Mucosa of gallbladder (tissue), 1 donor: ENCODE measurements at places on chromosomes 6 and 20.

DNA sequence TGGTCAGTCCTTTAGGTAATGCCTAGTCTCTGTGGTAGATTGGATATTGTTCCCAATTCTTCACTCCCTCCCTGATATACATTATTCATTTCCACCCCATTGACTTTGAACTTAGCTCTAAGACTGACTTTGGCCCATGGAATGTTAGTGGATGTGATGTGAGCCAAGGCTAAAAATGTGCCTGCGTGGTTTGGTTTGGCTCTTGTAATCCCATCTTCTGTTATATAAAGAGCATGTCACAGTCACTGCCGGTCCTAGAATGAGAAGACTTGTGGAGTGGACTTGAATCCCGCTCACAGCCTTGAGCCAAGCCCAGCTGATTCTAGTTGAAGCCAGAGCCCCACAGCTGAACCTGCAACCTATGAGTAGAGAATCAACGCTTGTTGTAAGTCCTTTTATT lies 23.6 kb upstream of the DNAAF9 start:
- DNase-seq, result no peak

DNA sequence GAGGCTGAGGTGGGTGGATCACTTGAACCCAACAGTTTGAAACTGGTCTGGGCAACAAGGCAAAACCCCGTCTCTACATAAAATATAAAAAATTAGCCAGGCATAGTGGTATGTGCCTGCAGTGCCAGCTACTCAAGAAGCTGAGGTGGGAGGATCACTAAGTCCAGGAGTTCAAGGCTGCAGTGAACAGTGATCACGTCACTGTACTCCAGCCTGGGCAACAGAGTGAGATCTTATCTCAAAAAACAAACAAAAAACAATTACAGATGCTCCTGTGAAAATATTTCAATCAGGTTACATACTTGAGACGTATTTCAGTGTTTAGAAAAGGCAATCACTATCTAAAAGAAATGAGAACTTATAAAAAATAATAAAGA lies 33.8 kb downstream of the RANBP9 start:
- DNase-seq, result no peak

DNA sequence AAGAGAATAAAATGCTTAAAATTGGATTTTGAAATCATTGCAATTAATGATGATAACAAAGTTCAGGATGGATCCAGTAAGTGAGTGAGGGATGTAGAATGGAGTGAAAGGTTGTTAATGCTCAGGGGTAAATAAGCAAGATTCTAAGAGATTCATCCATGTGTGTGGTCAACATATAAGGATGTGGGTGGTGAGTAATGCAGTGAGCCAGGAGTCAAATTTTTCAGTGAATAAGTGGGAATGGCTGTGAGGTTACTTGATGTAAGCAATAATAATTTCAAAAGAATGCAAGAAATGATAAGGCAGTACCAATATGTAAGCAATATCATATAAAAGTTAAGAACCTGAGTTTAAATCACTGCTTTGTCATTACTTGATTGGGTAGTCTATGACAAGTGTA lies 207.5 kb upstream of the ADGRB3 start:
- DNase-seq, result no peak

DNA sequence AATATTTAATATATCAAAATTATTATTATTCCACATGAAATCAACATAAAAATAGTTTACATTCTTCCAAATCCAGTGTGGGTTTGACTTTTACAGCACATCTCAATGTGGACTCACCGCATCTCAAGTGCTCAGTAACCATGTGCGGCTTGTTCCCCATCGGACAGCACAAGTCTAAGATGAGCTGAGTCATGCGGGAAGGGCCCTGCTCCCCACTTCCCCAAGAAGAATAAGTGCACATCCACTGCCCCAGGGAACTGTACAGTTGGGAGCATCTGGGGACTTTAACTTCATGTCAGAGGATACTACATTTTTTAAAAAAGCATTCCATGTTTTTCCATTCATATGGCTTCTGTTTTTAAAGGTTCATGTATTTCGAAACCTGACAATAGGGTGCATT lies 325.6 kb downstream of the BTBD3 start:
- no peak for DNase-seq

DNA sequence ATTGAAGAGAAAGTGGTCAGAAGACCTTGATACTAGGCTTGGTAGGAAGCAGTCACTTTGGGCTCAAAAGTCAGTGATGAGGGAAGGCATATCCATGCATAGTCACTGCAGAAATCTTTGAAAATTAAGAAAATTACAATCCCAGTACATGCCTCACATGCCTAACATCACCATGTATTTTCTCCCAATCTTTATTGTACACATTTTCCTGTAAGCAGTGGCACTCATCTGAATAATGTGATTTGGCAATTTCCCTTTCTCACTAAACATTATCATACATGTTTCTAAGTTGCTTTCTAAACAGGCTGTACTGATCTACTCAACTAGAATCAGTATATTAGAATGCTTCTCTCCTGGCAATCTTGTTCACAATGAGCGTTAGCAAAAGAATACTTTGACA lies 280.7 kb upstream of the SUPT3H start:
- DNase-seq, result no peak

- DNase-seq, result no peak
Observed at GRCh38 chr6:35580836-35581235, 68.1 kb upstream of the TULP1 start.

DNA sequence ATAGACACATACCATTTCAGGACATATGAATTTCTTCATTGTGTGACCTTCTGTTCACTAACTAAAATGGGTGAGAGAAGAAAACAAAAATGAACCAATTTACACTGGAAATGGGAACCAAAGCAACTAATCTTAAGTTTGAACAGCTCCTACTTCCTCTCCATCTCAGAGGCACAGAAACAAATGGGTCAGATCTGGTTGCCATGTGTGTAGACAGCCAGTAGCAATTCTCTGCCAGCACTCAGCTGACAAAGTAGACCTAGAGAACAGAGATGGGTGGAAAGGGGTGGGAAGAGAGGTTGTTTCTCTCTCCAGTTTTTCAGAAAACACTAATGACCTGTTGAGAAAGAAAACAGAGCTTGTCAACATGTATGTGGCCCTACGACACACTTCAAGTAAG lies 14.3 kb upstream of the POPDC3 start:
- DNase-seq, result no peak

DNA sequence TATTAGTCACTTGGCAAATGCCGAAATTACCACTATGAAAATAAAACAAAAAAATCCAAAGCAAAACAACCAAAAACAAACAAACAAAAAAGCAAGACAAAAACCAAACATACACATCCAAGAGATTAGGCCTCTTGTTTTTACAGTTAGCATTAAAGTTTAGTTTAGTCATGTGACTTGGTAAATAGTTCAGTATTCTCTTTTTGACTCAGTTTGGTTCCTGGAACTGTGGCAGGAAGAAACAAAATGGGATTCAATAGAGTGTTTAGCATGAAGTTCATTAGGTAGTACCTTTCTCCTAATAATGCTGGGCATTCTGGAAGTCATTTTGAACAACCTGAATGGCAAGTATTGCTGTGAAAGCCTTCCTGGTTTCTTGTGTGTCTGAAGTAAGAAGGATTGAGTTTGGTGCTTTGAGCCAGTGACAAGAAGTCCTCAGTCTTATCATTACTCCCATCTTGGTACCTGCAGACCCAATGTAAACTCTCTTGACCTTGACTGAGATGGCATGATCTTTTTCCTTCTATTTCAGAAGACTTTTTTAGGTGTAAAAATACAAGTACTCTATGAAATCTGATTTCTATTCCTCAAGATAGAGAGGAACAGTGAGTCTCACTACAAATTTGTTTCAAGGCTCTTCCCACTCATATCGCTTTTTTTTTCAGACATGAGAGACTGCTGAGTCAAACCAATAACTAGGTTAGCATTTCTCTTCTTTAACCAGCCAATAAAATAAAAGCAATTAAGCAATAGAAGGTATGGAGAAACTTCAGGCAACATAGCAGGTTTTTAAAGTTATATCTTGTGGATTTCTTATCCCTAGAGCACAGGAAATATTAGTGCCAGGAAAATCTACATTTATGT lies 223.6 kb upstream of the PREP start:
- DNase-seq, result no peak

DNA sequence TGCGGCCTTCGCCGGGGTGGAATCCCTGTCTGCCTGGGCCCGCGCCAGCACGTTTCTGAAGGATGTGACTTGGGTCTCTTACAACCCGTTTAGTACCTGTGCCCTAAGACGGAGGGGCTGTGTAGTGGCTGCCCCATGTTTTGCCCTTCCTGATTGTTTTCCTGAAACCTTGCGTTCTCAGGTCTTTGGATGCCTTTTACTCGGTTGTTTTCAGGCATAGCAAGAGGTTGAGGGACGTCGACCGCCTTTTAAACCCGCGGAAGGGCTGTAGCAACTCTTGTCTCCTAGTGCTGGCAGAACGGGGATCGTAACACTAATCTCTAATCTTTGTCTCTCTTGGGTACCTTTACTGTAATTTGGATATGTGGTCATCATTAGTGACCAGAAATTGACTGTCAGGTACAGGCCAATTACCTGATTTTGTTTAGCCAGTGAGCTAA lies 706 bp upstream of the NANP start:
- DNase-seq, result no peak

DNA sequence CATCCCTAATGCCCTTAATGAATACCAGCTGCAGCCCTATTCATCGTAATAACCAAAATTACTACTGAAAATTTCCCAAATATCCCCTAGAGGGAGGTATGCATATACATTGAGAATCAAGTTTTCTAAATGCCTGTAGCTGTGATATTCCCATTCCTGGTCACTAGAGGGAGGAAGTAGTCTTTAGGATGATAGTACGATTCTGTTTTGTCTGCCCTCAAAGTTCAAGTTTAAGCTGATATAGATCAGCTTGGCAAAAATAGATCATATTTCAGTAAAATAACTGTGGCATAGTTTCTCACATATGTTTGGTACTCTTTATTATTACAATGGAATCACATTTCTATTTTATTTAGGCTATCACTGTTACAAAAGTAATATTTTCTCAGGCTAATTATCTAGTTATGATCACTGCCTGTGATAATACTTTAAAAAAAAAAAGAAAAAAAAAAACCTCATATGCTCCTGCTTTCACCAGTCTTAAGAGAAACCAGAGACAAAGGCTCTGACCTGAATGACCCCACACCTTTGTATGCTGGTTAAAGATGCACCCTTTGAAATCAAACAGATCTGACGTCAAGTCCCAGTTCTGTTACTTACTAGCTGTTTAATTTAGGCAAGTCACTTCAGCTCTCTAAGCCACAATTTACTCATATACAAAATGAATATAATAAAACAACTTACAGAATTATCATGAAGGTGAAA lies 11.0 kb downstream of the TSPYL1 start:
- no peak for DNase-seq
